ENCODE measurements at places on chromosomes 12 and 14.

DNA sequence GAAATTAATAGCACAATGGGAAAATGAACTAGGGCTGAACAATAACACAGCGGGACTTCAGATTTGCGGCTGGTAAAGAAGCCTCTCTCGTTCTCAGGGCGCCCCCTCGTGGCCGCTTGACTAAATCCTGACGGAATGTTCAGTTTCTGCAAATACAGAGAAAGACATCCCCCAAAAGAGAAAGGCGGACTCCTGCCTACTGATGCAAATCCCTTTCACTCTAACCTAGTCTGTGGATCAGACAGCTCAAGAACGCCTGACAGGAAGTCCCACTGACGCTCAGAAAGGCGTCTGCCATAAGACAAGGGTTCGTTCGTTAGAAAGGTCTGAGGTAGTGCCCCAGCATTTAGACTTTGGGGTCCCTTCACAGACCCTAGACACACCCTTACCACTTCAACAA, 2.5 kb downstream of the NUAK1 start:
- peak; percentile 58 for DNase-seq

GRCh38 chr14:103185051-103186029, 62.1 kb downstream of the TNFAIP2 start:
- DNase-seq = no peak

DNA sequence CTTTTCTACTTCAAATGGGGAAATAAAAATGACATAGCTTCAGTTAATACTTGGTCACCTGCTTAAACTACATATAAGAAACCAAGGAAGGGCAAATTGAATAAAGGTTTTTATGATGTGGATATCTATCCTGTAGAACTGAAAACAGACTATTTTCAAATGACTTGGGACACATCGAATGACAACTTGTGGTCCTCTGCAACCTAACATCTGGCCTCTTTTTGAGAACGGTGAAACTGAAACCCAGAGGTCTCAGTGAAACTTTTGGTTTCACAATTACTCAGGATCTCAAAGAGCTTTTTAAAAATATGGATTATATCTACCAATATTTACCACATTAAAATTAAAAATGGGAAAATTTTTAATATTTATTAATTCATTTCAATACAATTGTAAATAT, 65.2 kb downstream of the PPP2R5E start:
- DNase-seq = no peak

- no peak for DNase-seq
Observed at GRCh38 chr12:64826234-64826633, 1.8 kb downstream of the TBC1D30 start.

DNA sequence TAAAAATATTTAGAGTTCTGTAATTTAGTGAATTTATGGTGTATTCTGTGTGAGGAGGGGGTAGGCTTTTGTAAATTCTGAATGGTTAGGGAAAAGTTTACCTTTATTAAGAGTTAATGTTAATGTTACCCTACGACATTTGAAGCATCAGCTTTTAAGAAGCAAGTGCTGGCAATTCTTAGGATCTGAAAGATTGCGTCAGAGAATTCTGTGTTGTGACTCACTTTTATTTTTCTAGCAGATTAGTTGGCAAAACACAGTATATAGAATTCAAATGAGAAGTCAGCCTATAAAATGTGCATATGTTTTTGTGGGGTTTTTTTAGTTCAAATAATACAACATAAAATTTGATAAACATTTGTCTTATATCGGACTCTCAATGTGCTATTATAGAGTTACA, 97.6 kb downstream of the RAD52 start:
- DNase-seq = no peak

- DNase-seq = no peak
Observed at GRCh38 chr12:13148485-13148847, 45.0 kb upstream of the GSG1 start.

DNA sequence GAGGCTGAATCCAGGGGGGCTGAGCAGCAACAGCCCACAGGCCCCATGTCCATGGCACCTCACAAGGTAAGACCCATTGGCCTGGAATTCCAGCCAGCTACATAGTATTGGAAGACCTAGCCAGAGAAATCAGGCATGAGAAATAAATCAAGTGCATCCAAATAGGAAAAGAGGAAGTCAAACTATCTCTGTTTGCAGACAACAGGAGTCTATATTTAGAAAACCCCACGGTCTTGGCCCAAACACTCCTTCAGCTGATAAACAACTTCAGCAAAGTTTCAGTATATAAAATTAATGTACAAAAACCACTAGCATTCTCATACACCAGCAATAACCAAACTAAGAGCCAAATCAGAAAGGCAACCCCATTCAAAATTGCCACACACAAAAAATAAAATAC, 16.9 kb downstream of the PDE6H start:
- DNase-seq = no peak

- DNase-seq = no peak
Observed at GRCh38 chr12:40788276-40788675, 96.0 kb downstream of the CNTN1 start.

DNA sequence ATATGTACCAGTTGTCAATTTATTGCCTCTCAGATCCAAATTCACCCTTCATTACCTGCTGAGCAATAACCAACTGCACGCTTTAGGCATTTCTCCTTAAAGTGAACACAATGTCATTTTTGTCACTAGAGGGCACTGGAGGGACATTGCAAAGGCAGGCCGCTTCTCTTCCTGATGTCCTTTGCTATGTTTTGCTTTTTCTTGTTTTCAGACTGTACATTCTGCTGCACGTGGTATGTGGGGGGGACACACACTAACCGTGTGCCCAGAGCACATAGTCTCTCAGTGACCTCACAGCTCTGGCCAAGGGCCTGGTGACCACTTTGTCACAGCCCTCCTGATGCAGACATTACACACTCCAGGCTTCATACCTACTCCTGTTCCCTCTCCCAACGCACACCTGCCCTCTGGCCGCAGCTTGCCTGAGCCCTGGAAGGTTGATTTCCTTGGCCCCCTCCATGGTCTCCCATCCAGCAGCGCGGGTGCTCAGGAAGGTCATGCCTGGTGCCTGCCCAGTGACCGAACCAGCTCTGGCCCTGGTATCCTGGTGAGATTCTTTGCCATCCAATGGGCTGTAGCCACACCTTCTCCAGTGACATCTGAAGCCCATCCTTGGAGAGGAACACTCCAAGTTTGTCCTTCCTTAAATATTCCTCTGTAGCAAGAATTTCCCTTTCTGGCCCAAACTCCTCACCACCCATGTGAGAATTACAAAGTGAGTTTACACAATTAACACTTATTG, 39.9 kb downstream of the MYO1H start:
- no peak for DNase-seq

- DNase-seq = no peak
Observed at GRCh38 chr12:118035190-118036041, 18.9 kb downstream of the RFC5 start.

DNA sequence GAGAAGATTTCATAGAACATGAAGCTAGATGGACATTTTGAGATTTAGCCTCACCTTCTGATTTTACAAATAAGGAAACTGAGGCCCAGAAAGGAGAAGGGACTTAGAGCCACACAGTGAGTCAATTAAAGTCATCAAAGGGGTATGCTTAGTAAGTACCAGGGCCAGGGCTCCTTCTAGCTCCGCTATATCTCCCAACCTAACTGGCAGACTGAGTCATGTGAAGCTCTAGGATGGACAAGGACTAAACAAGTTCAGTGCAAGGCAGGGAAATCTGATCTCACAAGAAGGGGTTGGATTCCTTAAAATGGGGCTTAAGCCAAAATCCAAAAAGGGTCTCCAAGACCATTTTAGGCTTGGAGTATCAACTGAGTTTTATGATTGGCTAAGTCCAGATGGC, 215.8 kb downstream of the PHLDA1 start:
- DNase-seq = no peak

DNA sequence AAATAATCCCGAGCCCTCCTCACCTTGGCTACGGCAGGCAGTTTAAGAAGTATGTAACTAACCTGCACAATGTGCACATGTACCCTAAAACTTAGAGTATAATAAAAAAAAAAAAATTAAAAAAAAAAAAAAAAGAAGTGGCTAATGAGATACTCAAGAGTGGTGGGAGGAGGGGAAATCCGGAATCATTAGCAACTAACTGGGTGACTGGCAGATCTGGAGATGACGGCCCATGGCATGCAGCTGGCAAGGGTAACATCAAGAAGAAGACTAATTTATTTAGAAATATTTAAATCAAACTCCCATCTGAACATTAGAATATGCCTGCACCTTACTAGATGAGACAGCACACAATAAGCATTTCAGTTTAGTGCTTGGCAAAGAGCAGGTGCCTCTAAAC, 52.3 kb upstream of the TMCC3 start:
- no peak for DNase-seq

DNA sequence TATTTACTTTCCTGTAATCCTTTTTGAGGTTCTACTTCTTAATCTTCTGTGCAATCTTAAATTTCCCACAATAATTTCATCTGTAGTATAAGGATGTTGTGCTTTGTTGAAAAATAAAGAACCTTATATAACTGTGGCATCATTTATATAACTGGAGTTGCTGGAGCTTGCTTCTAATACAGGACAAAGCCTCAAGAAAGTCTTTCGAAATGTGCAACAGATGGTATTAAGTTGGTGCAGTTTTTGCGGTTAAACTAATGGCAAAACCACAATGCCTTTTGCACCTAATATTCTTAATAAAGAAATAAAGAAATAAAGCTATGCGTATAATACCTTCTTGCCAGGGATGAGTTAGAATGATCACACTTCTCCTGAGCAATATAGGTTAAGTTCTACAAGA, 180.0 kb downstream of the KITLG start:
- no peak for DNase-seq

DNA sequence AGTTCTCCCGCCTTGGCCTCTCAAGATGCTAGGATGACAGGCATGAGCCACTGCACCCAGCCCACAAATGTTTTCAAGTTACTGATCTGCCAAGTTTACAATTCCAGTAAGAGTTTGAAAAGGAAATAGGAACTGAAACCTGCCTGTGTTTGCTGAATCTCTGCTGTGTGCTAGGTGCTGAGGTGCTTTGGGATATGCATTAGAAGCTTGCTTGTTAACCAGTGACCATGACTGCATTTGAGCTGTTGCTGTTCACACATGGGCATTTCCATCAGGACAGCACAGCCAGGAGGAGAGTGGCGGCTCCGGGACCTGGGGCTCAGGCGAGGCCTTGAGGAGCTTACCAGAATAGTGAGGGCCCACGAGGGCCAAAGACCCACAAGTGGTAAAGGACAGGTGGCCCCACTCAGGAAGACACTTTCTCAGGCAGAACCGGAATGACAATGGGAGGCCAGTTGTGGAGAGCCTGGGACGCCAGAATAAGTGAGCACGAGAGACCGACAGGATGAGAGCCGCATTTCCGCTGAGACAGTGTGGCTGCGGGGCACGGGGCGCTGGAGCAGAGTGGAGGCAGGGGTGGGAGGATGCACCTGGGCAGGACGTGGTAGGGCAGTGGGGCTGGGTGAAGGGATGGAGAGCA, 54.5 kb upstream of the MMP17 start:
- no peak for DNase-seq

GRCh38 chr14:60241091-60241490, 7.9 kb upstream of the PPM1A start:
- DNase-seq = no peak

- no peak for DNase-seq
Observed at GRCh38 chr12:66803930-66804329, 125.1 kb upstream of the GRIP1 start.

Data from stimulated activated CD8-positive, alpha-beta memory T cell treated with anti-CD3 and anti-CD28 coated beads, Interleukin-4, amount 100 ng/mL, for 4 hours (primary cell).